Effector memory CD8-positive, alpha-beta T cell (primary cell): ENCODE measurements at places on chromosomes 6 and 20.

DNA sequence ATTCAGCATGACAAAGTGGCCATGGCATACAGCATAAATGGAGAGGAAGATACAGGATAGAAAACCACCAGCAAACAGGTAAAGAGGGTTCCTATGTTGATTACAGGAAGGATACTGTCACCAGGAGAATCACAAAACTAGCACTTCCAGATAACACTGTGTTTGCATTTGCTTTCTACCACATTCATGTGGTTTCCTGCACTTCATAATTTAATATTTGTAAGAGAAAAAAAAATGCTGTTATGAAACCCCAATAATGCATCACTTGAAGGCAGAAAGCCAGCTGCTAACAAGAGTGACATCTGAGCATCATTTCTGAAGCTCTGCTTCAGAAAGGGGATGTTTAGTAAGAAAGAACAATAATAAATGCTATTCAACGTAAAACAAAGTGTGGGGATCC, 106.6 kb downstream of the ATXN1 start:
- peak; percentile 17 for DNase-seq

- DNase-seq: no peak
Measured at GRCh38 chr6:14348389-14348788, 230.8 kb downstream of the CD83 start.

- DNase-seq: no peak
Measured at GRCh38 chr20:50737352-50737751, 6.0 kb downstream of the PARD6B start.

GRCh38 chr6:141401851-141402250, 730.9 kb upstream of the GJE1 start:
- no peak for DNase-seq

DNA sequence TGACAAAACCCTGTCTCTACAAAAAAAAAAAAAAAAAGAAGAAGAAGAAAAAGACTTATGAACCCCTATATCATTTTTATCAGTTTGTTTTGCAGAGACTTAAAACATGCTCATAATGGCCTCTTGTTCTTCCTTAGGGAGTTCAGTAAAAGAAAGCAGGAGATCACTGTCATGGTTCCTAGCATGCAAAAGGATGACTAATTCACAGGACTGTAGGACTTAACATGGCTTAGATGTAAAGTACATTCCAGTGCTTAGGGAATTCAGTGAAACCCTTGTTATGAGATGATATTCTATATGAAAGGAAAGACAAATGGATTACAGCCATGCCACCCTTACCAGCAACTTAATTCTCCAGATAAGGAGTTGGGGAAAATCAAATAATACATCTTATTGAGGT, 29.5 kb downstream of the EEF1A1 start:
- DNase-seq: no peak

GRCh38 chr6:19554356-19555225, 282.6 kb upstream of the ID4 start:
- no peak for DNase-seq

DNA sequence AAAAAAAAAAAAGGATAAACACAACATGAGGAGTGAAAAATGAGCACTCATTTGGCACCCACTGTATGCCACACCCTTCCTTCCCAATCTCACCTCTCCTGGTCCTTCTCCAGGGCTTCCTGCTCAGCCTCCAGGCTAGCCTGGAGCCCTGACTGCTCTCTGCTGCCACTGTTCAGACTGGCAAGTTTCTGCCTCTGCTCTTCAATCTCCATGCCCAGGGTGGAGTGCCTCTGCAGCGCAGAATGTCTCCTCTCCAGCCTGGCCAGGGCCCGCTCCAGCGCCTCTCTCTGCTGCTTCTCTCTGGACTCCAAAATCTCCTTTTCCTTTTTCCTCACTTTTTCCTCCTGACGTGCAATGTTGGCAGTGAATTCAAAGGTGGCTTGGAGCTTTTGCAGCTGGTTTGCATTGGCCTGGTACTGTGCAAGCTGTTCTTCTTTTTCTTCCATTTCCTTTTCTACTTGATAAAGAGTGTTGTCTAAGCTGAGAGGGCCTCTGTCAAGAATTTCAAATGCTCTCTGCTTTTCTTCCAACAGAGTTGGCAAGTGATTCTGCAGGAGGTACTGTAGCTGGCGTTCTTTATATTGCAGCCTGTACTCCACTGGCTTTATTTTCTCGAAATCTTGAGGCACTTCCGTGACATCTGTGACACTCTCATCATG, 194.4 kb downstream of the KIF16B start:
- no peak for DNase-seq

DNA sequence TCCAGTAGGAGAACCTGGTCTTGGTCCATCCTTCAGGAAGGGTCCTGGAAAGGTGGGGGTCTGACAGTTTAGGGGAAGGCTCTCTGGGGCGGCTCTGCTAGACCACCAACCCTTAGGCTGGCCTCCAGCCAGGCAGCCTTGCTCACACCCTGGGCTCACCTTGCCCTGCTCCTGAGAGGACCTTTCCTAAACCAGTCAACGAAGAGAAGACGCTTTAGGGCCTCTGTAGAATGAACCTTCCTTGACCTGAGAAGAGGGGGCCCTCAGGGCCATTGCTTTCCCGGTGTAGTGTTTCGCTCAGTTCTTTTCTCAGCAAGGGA, 1.1 kb downstream of the CDC25B start:
- DNase-seq: no peak

DNA sequence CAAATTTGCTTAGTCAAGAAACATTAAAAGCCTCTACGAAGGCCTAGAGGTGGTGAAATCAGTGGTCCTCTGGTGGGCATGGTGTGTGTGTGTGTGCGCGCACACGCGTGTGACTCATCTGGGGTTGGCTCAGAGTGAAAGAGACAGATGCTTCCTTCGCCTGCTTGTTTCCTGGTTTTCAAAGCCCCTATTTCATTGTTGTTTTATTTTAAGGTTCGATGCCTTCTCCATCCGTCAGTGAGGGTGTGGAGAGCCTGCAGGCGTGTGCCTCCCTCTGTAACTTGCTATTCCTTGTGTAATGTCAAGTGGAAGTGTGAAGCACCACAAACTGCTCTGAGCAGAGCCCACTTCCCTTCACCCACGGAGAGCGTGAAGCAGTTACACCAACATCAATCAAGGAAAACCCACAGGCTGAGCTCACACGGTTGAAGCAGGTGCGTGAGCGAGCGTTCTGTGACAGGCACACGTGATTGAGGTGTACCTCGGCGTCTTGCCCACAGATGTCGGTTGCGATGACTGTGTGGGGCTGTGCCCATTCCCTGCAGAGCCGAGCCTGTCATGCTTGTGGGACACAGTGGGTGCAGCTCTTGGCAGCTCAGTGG, 233.9 kb downstream of the PRL start:
- no peak for DNase-seq

GRCh38 chr20:40643891-40644290, 45.1 kb downstream of the MAFB start:
- DNase-seq: no peak

DNA sequence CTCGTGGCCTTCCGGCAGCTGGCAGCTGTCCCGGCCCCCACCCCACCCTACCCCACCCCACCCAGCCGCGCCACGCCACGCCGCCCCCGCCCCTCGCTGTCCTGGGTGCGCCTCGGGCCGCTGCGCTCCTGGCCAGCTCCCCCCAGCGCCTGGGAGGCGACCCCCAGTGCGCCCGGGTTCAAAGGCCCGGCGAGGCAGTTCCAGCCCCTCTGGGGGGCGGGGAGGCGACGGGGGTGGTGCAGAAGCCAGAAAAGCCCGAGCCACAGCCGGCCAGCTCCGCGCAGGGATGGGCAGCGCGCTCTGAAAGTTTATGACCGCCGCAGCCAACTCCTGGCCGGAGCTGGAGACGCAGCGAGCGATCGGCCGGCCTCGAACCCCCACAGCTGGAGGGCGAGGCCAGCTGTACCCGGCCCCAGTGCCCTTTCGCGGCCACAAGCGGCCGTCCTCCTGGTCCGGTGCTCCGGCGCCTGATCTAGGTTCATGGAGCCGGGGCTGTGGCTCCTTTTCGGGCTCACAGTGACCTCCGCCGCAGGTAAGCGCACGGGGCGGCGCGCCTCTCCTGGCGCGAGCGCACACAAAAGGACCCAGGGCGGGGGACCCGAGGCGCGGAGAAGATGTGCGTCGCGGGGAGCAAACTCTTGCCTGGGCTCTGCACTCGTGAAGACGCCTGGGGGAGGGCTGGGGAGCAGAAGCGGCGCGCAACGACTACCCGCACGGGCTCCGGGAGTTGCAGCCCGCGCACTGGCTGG, at the start of gene EDN3:
Gene EDN3, plus strand, starts transcription at position 279 of the 749 bp plus-strand sequence. Its CDS starts 202 bp downstream, at position 481.
- no peak for DNase-seq

- DNase-seq: peak; percentile 72
Measured at GRCh38 chr6:13427801-13428582, 59.4 kb downstream of the GFOD1 start.

GRCh38 chr6:162532283-162533008, 195.1 kb downstream of the PRKN start:
- DNase-seq: no peak

DNA sequence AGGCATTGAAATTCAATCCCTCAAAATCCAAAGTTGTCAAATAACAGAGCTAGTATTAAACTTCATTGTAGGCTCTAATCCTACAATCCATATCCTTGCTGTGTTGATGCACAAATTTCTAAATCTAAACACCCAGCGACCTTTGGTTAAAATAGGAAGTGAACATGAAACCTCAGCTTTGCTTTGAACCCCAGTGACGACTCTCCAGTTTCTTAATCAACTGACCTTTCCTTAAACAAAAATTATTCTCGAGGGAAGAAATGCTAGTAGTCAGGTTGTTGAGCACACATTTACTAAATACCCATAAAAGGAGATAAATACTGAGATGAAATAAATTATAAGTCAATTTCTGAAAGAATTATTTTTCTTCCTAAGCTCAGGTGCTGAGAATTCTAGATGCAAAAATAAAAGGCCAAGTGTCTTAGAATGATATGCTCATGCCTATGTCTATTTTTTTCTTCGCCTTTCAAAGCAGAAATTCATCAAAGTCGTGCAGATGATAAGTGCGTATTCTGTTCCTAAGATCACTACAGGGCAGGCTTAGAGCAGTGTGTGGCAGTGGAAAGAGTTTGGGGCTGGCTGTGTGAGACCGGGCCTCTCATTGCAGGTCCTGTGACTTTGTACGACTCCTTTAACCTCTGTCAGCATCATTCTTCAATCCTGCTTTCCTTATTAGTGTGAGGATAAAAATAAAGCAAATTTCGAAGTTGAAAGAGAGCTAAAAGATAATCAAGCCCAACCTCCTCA, 208.7 kb downstream of the PRL start:
- no peak for DNase-seq

GRCh38 chr6:38505826-38506225, 133.9 kb downstream of the BTBD9 start:
- DNase-seq: no peak

DNA sequence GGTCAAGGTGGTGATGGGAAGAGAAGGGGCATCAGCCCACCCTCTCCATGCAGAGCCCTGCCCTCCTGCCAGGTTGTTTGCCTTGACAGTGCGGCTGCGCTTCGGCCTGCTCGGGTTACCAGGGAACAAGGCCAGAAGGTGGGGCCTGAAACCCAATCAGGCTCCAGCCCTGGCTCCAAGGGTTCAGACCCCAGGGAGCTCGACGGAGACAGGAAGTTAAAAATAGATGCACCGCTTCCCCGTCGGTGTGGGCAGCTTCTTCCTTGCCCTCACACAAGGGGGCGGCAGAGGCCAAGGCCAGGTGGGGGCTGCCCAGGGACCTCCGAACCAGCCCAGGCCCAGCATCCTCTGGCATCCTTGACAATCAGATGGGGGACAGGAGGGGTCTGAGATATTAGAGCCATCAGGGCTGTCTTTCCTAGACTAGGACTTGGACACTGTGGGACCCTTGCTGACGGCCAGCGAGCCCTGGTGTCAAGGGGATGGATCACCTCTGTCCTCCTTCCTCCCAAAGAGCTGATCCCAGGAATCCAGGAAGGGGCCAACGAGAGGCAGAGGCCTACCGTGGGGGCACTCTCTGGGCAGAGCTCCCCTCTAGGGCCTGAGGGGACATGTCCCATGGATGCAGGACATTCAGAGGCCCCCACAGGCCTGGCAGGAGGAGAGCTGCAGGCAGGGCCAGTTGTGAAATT, 65.2 kb downstream of the RIPOR3 start:
- DNase-seq: no peak

DNA sequence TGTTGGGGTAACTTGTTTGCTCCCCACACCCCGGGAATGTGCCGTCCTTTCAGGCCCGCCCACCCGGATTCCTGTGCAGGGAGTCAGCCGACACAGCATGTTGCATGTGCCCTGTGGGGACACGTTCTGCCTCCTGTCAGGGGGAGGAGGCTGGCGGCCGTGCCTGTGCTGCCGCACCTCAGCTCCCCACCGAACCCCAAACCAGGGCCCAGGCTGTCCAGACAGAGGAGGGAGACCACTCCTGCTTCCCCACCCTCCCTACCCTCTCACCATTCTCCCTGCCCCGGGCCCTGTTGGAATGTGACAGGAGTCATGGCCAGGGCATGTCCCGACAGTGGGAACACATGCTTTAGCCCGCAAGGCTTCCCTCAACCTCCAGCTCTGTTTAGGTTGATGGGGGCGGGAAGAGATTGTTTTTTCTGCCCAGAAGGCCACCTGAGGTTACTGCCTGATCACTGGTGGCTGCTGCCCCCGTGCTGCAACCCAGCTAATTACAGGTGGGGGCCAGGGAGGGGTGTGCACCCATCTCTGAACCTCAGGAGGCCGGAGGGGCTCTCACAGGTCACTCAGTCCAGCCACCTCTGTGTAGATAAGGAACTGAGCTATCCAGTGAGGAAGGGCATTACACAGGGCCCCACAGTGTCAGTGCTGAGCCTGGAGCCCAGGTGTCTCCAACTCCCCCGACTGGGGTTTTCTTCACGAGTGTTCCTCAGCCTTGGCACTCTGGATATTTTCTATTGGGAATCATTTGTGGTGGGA, 13.6 kb downstream of the LRRC73 start:
- no peak for DNase-seq

GRCh38 chr20:38844963-38845362, 39.5 kb downstream of the PPP1R16B start:
- DNase-seq: no peak

DNA sequence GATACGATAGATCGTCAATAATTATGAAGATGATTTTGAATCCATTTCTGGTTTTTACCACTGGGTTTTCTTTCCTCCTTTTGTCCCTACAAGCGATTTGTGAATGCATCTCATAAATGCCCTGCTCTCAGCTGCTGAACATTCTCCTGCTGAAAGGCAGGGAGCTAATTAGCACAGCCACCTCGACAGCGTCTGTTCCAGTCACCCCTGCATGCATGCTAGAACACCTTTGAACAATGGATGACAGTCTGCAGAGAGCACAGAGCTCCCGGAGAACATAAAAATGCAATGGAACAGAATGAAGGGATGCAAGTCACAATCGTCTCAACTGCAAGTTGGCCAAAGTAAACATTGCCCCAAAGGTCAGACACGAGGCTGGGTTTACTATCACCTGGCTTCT, 105.8 kb downstream of the SLC35B3 start:
- no peak for DNase-seq

- DNase-seq: no peak
Measured at GRCh38 chr20:41623625-41624375, 5.6 kb upstream of the CHD6 start.
